ENCODE measurements at places on chromosomes 1 and 21. TPM values are rescaled to one million over a fixed set of nuclear protein-coding genes. Genes with fewer than 3 reads are reported as not detected.

The GJC2 gene
- total RNA-seq = 0.80 TPM

The SLC44A3 gene
- 2.3 TPM for total RNA-seq

The SLC44A5 gene
- total RNA-seq = 3.3 TPM

The VTCN1 gene
- not detected for total RNA-seq

The COL9A2 gene
- total RNA-seq = 2.8 TPM

The TEDDM1 gene
- not detected for total RNA-seq

The ARMH1 gene
- 64.0 TPM for total RNA-seq

The CRNN gene
- not detected for total RNA-seq

The MAGOH gene
- total RNA-seq = 49.9 TPM

The TGFB2 gene
- not detected for total RNA-seq

The C1orf167 gene
- total RNA-seq = not detected

The CR1 gene
- 10.1 TPM for total RNA-seq

The KIF26B gene
- not detected for total RNA-seq

The PAX7 gene
- total RNA-seq = not detected

The AMY1A gene
- total RNA-seq = not detected

The GJB3 gene
- total RNA-seq = not detected

All from CD4-positive, alpha-beta memory T cell (primary cell).